ENCODE measurements at places on chromosomes 4 and X.

DNA sequence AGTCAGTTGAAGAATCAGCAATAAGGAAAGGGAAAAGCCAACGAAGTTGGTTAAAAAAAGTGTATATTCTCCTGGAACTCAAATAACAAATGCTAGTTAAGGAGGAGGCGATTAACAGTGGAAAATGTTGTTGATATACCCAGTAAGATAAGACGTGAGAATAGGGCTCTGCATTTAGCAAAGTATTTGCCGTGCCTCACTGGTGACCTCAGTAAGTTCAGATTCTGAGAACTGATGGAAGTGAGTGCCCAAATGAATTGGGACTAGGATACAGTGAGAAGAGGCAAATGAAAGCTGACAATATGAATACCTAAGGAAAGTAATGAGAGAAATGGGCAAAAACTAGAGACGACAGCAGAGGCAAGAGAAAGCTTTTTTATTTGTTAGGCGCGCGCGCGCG, 3.5 kb downstream of the TECRL start:
- DNase-seq, result no peak

GRCh38 chr4:145217349-145217748, 37.0 kb upstream of the OTUD4 start:
- DNase-seq, result no peak

DNA sequence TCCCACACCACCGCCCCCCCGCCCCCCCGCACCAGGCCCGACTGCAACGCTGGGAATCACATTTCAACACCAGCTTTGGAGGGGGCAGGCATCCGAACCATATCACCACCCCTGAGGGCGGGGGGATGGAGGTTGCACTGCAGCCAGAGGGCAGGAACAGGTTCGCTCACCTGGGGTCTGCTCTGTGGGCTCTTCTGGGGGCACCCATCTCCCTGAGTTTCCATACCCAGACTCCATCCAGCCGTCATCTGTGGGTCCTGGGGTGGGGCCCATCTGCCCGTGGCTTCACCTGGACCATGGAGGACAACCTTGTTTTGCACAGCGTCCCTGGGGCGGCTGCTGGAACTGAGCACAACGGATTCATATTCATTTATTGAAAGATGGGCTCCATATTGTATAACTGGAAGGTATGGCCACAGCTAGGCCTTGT, 6.9 kb downstream of the PSAPL1 start:
- no peak for DNase-seq

DNA sequence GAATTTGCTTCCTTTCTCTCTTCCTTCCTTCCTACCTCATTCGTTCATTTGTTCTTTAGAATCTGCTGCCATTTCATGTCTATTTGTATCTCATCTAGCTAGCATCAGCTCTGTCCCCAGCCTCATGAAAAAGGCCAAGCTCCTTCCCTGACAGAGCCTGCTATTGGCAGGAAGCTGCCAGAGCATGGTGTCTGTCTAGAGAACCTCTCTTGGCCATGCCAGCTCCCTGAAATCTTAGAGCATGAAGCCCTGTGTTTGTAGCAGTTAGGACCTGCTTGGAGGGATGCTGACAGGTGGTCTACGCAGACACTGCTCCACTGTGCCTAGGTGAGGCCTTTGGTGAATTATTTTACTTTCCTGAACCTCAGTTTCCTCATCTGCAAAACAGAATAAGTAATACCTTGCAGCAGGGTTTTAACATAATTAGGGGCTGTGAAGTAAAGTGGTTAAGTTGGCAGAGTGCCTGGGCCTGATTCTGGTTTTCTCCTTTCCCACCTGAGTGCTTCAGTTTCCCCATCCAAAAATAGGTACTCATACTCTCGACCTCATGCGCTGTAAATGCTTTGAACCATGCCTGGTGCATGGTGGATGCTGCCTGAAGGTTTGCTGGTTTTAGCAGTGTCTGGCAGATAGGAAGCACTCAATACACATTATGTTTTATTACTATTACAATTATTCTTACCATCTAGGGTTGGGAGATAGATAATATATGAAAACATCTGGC, 4.7 kb downstream of the PTTG2 start:
- DNase-seq, result no peak

GRCh38 chr4:131488772-131489171, 1660.3 kb upstream of the PCDH10 start:
- no peak for DNase-seq

- DNase-seq, result no peak
Measured at GRCh38 chr4:151888367-151888866, 127.6 kb upstream of the GATB start.

DNA sequence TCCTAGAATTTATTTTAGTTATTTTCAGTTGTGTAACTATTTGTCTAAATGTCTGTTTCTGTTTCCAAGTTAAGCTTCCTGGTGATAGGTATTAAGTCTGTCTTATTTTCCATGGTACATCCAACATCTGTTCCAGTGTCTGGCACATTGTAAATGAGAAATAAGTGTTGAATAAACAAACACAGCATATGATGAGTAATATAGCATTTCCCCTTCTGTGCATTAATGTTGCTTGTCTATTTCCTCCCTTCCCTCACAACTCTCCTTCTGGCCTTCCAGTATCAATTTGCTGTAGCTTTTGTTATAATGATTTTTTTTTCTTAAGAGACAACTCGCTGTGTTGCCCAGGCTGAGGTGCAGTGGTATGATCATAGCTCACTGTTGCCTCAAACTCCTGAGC, 36.1 kb downstream of the COPS4 start:
- DNase-seq, result no peak

DNA sequence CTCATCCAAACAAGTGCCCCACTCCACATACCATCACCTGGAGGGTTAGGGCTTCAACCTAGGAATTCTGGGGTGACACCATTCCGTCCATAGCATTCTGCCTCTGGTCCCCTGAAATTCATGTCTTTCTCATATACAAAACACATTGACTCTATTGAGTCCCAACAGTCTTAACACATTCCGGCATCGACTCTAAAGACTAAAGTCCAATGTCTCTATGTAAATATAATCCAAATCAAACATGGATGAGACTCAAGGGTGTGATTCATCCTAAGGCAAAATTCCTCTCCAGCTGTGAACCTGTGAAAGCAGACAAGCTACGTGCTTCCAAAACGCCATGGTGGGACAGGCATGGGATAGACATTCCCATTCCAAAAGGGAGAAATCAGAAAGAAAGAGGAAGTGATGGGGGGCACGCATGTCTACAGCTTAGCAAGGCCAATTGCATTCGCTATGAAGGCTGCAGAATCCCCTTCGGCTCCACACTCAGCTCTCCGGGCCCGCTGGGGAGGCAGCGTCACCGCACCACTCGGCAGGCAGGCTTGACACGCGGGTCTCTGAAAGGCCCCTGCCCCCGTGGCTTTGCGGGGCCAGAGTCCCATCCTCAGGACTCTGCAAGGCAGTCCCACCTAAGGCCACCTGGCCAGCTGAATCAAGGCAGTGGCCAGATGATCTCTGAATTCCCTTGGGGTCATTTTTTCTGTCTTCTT, 53.2 kb downstream of the ADRA2C start:
- DNase-seq, result no peak

- DNase-seq, result no peak
Measured at GRCh38 chr4:86033171-86033570, 326.7 kb downstream of the MAPK10 start.

GRCh38 chr4:168886351-168886750, 123.7 kb downstream of the CBR4 start:
- no peak for DNase-seq

DNA sequence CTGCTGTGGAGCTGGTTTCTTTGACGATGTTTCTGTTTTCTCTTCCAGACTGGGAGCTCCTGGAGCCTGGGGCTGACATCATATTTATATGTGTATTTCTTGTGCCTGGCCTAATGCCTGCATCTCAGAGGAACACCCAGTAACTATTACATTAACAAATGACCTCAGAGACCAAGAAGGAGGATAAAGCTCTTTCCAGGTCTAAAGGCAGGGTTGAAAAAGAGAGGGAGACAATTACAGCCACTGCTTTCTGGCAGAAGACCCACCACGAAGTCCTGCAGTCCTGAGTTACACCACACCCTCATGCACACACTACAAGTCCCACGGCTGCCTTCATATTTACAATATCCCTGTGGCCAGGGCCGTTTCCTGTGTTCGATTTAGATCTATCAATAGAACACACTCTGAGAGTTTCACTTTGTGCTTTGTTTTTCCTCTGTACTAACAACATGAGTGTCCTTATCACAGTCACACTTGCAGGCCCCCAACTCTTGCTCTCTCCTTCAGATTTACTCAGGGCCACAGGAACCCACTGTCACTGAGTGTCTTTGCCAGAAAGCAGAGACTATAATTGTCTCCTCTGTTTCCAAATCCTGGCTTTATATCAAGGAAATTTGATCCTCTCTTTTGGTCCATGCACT, 535.5 kb downstream of the MID1IP1 start:
- peak; percentile 33 for DNase-seq

- DNase-seq, result no peak
Measured at GRCh38 chrX:77398330-77398954, 48.7 kb upstream of the FGF16 start.

DNA sequence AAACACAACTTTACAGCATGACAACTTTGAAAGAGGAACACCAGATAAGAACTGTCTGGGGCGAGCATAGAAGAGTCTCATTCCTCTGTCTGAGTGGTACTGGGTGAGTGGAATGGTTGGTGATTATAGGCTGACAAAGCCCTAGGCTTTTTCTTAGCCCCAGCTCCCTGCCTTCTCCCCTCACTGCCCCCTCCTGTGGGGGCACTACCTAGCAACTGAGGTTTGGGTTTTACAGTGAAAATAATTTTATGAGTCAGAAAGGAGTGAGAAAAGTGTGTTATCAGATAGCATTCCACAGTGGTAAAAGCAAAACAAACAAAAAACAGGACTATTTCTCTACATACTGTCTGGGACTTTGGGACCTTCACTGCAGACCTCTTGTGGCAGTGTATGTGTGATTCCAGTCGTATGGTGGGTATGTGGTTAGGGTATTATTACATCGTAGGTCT, 10.5 kb upstream of the TMEM165 start:
- no peak for DNase-seq

GRCh38 chr4:180148737-180149136, 2094.5 kb upstream of the TENM3 start:
- no peak for DNase-seq

GRCh38 chr4:76459291-76459723, 24.3 kb downstream of the SHROOM3 start:
- no peak for DNase-seq

GRCh38 chr4:116636917-116637316, 448.5 kb downstream of the TRAM1L1 start:
- DNase-seq, result no peak

DNA sequence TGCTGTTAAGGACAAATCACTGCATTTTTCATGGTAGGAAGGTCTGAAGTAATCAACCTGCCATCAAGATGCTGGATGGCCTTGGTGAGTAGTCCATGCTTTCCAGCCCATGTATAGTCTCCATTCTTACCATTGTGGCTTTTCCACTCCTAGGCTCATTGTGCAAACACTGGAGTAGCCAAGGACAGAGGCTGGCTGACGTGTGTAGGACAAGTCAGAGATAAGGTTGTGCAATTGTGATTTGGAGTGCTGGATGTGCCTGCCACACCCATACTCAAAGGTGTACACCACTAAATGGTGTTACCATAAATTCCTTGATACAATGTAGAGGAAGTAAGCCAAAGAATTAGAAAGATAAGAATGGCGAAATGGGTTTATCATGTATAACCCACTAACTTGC, 26.3 kb upstream of the RADX start:
- DNase-seq, result no peak

- peak; percentile 31 for DNase-seq
Measured at GRCh38 chr4:72295966-72296557, 264.3 kb downstream of the NPFFR2 start.

DNA sequence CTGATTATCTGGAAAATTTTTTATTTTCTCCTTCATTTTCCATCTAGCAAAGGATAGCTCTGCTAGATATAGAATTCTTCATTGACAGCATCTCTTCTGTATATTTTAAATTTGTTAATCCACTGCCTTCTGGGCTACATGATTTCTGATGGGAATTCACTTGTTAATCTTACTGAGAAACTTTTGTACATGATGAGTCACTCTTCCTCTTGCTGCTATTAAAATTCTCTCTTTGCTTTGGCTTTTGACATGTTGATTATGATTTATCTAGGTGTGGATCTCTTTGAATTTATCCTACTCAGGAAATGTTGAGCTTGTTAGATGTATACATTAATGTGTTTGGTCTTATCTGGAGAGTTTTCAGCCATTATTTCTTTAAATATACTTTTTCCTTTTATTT, 27.5 kb downstream of the OR13H1 start:
- no peak for DNase-seq

DNA sequence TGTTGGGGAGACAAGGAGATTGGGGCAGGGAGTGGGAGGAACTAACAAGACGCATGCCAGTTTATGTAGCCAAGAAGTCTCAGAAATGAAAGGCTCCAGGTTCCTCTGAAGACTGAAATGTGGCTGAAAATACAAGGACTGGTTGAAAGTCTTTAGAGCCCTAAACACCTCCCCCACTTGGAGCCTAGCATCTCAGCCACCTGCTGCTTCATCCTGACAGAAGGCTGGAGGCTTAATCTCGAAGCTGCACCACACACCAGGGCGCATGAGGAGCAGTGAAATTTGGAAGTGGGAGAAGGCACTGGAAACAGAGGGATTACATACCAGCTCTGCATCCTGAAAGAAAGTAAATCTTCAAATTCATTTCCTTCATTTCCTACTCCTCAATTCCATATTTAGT, 160.7 kb upstream of the FTHL17 start:
- DNase-seq, result no peak

DNA sequence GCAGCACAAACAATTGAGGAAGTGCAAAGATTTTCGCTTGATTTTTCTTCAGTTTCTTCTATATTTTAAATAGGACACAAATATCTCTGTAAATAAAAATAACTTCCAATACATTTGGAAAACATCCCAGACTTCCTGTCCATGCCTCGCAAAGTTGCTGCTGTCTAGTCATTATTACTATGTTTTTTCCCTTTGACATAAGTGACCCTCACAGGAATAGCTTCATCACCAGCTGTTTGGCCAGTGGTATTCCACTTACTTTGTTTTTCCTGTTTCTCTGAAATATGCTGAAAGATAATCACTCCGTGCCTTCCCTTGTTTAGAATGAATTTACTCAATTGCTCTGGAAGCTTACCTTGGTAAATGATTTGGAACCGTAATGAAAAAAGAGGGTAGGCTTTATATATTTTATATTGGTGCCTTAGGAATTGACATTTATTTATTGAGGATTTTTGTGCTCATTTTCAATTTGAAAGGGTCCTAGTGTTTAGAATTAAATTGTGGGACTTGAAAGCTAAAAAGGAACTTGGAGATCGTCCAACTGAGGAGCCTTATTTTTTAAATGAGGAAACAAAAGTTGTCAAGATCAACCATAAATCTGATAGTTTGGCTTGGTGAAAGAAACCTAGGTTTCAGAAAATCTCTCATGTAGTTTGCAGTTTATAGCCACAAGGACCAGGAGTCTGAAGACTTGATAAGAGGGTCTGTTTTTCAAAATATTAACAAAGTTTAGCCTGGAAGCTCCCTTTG, 65.6 kb downstream of the CDKL5 start:
- DNase-seq, result no peak

GRCh38 chrX:150886381-150886780, 12.1 kb downstream of the CD99L2 start:
- DNase-seq, result no peak
